ENCODE measurements at places on chromosomes 7 and 10.

- no peak for DNase-seq
Measured at GRCh38 chr10:3482200-3482993, 302.6 kb downstream of the KLF6 start.

DNA sequence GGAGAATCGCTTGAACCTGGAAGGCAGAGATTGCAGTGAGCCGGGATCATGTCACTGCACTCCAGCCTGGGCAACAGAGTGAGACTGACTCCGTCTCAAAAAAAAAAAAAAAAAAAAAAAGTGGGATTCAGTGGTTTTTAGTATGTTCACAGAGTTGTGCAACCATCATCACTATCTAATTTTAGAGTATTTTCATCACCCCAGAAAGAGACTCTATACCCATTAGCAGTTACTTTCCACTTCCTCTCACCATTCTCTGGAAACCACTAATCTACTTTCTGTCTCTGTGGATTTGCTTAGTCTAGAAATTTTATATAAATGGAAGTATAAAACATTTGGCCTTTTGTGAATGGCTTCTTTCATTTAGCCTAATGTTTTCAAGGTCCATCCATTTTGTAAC lies 113.4 kb downstream of the ST7 start:
- DNase-seq, result no peak

DNA sequence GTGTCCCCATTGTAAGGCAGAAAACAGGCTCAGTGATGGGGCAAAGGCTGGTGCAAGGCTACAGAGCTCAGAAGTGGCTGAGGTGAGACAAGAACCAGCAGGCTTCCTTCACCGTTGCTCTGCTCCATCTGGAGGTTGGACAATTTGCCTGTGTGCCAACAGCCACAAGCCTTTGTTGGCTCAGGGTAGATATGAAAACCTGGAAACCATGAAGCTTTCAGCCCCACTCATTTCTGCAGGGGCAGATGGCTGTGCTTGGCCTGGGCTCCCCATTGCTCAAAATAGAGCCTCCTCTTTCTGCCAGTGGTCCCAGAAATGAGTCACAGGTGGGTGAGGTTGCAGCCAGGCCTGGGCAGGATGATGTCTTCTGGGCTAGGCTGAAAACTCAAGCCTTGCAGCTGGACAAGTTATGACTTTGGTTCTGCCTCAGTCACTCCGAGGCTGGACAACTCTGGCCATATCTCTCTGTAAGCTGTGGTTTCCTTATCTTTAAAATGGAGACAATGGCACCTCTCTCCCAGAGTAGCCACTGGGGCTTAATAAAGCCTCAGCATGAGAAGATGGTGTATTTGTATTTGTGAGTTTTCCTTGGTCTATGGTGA lies 12.2 kb upstream of the ZNF273 start:
- no peak for DNase-seq

- no peak for DNase-seq
Measured at GRCh38 chr10:48574817-48575380, 30.0 kb downstream of the ARHGAP22 start.

DNA sequence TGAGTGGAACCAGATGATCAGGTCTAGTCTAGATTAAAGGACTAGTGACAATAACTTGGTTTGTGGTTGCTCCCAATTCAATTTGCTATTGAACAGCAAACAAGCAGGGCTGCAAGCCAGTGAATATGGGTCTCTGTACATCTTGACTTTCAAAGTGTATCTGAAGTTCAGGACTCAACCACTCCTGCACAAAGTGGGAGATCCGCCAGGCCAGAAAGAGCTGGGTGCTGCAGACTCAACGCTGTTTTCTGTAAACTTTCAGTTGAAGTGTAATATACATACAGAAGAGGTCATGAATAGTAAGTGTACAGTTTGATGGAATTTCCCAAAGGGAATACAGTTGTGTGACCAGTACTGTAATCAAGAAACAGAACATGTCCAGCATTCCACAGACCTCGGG lies 416.6 kb downstream of the RPS24 start:
- no peak for DNase-seq

GRCh38 chr10:56622335-56622973 lies 261.4 kb upstream of the ZWINT start:
- DNase-seq, result no peak

DNA sequence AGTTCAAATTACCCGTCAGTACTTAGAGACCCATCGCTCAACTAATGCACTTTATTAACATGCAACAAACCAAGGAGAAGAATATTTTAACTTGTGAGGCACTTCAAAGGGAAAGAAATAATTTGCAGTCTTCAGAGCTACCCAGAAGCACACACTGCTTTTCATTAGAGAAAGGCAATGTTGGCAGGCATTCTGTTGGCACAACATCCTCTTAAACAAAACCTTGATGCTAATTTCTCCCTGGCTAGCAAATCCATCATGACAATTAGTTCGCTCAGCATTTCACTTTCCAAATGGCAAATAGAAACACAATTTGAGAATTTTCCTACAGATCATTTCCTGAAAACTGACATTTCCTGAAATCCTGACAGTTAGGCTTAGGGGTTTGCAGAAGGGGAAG lies 155.6 kb upstream of the FAM13C start:
- no peak for DNase-seq

- no peak for DNase-seq
Measured at GRCh38 chr10:27687326-27687725, 58.3 kb downstream of the MKX start.

DNA sequence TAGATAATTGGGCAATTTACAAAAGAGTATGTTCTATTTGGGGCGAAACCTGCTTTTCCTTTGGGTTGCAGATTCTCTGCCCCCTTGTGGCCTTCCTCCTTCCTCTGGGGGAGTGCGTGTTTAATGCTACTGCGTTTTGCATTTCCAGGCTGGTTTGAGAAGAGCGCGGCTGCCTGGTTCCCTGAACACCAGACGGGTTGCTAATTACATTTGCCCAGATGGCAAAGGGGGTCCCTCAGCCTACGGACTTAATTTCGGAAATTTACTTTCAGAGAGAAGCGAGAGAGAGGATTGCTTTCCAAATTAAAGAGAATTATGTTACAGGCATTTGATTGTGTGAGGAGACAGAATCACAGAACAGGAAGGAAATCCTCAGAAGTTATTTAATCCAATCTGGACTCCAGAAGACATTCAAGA lies 91.9 kb upstream of the JAZF1 start:
- DNase-seq, result no peak

- no peak for DNase-seq
Measured at GRCh38 chr10:61978965-61979364, 77.5 kb downstream of the ARID5B start.

DNA sequence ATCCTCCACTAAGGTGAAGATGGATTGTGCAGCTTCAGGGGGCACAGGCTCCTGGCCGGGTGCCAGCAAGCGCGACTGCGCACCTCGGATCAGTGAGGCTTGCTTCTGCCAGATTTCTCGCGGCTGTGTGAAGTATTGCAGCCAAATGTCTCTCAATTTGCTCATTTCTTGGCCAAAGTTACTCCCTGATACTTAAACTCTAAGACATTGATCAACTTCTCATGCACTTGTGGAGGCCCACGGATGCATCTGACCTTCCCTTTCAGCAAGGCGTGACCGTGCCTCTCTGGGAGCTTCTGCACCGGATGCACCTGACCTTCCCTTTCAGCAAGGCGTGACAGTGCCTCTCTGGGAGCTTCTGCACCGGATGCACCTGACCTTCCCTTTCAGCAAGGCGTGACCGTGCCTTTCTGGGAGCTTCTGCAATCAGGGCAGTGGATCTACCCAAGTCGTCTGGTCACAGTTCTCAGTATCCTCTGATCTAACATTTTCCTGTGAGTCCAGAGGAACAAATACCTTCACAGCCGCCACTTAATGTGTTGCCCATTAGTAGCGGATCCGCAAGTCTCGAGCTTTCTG lies 248.3 kb downstream of the ADARB2 start:
- DNase-seq, result peak; percentile 90

DNA sequence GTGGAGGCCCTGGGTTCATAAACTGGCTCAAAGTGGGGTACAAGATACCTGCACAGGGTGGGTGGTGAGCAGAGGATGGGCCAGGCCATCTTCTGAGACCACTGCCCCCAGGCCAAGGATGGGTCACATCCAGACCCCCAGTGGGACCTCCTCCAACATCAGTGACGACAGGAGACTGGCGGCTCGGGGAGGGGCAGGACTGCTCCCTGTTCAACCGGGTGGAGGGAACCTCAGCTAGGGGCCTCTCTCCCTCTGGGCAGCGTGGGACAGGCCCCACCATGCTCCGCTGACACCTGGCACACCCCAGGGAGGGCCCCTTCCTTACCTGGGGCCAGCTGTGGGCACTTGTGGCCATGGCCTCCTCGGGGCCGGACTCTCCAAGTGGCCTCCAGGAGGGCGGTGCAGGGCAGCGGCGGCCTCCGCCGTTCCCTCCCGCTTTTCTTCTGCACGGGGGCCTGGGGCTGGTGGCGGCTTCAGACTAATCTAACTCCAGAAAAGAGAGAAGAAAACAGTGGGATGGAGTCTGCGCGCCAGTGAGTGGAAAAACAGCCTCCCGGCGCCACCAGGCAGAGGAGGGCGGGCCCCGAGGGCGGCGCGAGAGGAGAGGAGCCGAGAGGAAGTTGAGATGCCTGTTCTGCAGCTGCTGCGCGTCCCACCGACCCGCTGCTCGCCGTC lies at the start of gene CALHM2:
TSS of gene CALHM2 (minus strand) at position 540 of the 675 bp plus-strand sequence. CDS start 2,429 bp downstream, outside the sequence.
- peak; percentile 92 for DNase-seq

DNA sequence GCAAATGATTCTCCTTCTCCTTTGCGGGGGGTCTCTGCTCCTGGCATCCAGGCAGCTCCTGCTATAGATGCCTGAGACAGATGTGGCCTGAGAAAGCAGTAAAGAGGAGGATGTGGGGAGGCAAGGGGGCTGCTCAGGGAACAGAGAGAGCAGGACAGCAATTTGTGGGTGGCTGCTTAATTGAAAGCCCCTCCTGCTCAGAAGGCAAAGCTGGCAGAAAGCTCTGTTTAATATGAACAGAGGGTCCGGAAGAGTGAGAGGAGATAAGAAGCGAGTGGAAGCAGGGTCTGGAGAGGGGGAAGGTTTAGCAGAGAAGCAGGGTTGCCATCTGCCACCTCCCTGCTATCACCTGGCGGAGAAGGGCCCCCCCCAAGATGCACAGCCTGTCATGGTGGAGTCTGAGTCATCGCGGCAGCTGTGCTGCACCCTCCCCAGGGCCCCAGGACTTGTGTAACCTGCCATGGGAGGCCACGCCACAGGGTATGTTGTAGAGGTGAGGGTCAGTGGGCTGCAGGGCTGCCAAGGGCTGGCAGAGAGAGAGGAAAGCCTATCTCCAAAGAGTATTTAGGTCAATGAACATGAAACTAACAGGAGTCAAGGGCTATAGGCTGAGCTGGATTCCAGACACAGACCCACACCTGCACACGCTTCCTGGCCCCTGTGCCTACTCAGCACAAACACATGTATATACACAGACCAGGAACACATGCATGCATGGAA lies 1109.8 kb upstream of the AUTS2 start:
- DNase-seq, result no peak

DNA sequence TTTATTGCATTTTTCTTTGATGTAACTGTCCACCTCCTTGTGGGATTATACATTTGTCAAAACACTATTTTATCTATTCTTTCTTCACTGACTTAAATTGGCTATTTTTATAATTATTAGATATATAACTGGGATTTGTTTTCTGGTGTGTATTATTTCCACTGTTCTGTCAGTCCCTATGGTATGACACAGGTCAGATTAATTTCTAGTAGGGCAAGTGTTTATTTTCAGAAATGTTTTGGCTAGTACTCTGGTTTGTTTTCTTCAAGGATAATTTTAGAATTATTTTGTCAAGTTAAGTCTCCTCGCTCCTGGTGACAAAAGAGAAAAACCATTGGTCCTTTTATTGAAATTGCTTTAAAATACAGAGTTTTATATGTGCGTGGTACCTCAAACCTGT lies 91.3 kb downstream of the MPLKIP start:
- DNase-seq, result no peak

- no peak for DNase-seq
Measured at GRCh38 chr7:48168159-48168558, 3.1 kb upstream of the ABCA13 start.
